ENCODE measurements at places on chromosomes 7 and 10. TPM values are rescaled to one million over a fixed set of nuclear protein-coding genes. Genes with fewer than 3 reads are reported as not detected.

The ZNF117 gene
- 6.5 TPM for total RNA-seq

The HTR5A gene
- not detected for total RNA-seq

The BAZ1B gene
- total RNA-seq = 89.0 TPM

The IFIT1B gene
- not detected for total RNA-seq

Measured in T-helper 1 cell treated with Interleukin-12 subunit alpha and Interleukin-12 subunit beta and Interleukin-4 antibody, amounts not matched to agents 30 ng/mL and 1 ng/mL, for 36 hours (primary cell).